ENCODE measurements at places on chromosomes 12 and 14.

GRCh38 chr14:77507762-77508161 lies 9.1 kb upstream of the ISM2 start:
- DNase-seq = no peak

DNA sequence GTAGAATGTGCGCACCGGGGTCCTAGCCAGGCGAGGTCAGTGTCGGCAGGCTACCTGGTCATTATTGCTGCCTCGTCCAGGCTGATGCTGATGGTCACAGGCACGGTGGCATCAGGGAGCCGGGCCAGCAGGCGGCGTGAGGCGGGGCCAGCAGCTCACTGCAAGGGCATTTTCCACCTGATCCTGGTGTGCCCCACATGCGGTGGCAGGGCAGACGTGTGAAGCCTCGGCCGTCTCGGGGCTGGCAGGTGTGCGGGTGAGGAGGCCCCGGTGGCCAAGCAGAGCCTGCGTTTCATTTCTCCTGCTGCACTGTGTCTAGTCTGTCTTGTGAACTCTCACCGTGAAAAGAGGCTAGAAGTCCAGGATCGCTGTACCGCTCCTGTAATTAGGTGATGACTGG lies 12.0 kb upstream of the AMN start:
- DNase-seq = no peak

- DNase-seq = no peak
Measured at GRCh38 chr14:39219075-39219499, 14.6 kb upstream of the MIA2 start.

DNA sequence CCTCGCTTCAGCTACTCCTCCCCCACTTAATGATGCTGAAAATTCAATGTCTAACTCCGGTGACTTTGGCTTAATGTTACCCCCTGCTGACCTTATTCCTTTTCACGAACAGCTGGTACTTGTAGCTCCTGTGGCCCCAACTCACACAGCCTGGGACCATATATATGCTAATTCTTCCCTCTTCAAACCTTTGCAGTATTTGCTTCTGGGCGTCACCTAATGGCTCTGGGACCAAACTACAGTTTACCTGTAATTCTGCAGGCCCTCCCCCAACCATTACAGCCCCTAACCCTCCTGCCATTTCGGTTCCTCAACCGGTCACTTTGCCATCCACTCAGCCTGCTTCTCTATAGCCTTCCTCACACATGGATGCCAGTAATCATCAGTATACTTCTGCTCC lies 29.6 kb upstream of the C12orf75 start:
- no peak for DNase-seq

- DNase-seq = no peak
Measured at GRCh38 chr12:47744005-47744651, 14.6 kb downstream of the RAPGEF3 start.

Measured in dorsolateral prefrontal cortex (tissue), 122 donors.